ENCODE measurements at places on chromosomes 7 and 10. TPM values are rescaled to one million over a fixed set of nuclear protein-coding genes. Genes with fewer than 3 reads are reported as not detected.

The SPDYE5 gene
- total RNA-seq: not detected

The FBXO24 gene
- 0.47 TPM for total RNA-seq

The BHLHA15 gene
- total RNA-seq: 0.16 TPM

The SSMEM1 gene
- not detected for total RNA-seq

The AKR1C8 gene
- not detected for total RNA-seq

The ZWINT gene
- 8.7 TPM for total RNA-seq

The ADIRF gene
- total RNA-seq: 197 TPM

The TEX47 gene
- total RNA-seq: not detected

The FAM25A gene
- not detected for total RNA-seq

The BAG3 gene
- 5.2 TPM for total RNA-seq

The LIPJ gene
- total RNA-seq: 0.16 TPM

The EBF3 gene
- 9.0 TPM for total RNA-seq

The TFR2 gene
- 0.26 TPM for total RNA-seq

The MRPL32 gene
- total RNA-seq: 46.1 TPM

The OR2A12 gene
- not detected for total RNA-seq

The KLF14 gene
- under 0.01 TPM for total RNA-seq

The DMBT1 gene
- under 0.01 TPM for total RNA-seq

The FBXL13 gene
- total RNA-seq: 2.1 TPM

The BAIAP2L1 gene
- total RNA-seq: 1.3 TPM

The DGKI gene
- total RNA-seq: 1.9 TPM

The CFAP70 gene
- 2.1 TPM for total RNA-seq

The ZNF92 gene
- total RNA-seq: 2.7 TPM

The WIPF3 gene
- total RNA-seq: under 0.01 TPM

The TUBAL3 gene
- not detected for total RNA-seq

The ANKRD30A gene
- not detected for total RNA-seq

The ASZ1 gene
- not detected for total RNA-seq

The ITIH5 gene
- 0.17 TPM for total RNA-seq

The EMX2 gene
- not detected for total RNA-seq

The COBL gene
- not detected for total RNA-seq

Measured in bronchial smooth muscle cell (primary cell).